ENCODE measurements at places on chromosomes 5 and 9. TPM values are rescaled to one million over a fixed set of nuclear protein-coding genes. Genes with fewer than 3 reads are reported as not detected.

The DDX4 gene
- total RNA-seq, result 0.12 TPM

The POU5F2 gene
- 1.0 TPM for total RNA-seq

GRCh38 chr9:37806271-37806670 is 5.7 kb downstream of the DCAF10 start:
- no peak for DNase-seq

The JAKMIP2 gene
- total RNA-seq, result 6.1 TPM

GRCh38 chr9:89077519-89077918 is 86.3 kb downstream of the S1PR3 start:
- no peak for DNase-seq

The C5orf52 gene
- total RNA-seq, result not detected

GRCh38 chr5:170639221-170639925 is 135.6 kb downstream of the KCNIP1 start:
- DNase-seq, result no peak

All from activated CD8-positive, alpha-beta memory T cell treated with anti-CD3 and anti-CD28 coated beads, Interleukin-2, amount 10 ng/mL, durations not matched to agents 7 days and 5 days (primary cell).